ENCODE measurements at places on chromosomes 7 and 10.

DNA sequence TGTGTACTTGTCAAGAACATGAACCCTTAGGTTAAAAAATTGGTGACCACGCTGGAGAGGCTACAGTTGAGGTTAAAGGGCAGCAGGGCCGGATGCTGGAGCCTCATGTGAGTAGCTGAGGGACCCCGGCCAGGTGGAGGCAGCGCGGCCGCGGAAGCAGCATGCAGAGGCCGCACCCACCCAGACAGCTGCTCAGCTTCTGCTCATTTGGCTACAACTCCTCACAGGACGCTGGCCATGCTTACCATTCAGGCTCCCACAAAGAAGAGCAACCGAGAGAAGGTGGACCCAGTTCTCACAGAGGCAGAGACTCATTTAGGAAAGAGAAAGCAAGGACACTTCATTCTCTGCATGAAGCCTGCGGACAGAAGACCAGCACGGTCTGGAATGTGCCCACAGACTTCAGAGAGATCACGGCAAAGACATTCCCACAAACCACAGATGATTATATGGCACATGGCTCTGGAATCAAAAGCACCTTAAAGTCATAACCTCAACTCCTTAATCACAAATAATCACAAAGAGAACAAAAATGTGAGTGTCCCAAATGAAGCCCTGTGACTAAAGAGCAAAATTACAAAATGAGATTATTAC, 94.4 kb downstream of the VOPP1 start:
- no peak for DNase-seq

- DNase-seq, result no peak
Observed at GRCh38 chr7:141619745-141620144, 68.5 kb downstream of the AGK start.

- no peak for DNase-seq
Observed at GRCh38 chr10:114100848-114101741, 57.4 kb downstream of the ADRB1 start.

DNA sequence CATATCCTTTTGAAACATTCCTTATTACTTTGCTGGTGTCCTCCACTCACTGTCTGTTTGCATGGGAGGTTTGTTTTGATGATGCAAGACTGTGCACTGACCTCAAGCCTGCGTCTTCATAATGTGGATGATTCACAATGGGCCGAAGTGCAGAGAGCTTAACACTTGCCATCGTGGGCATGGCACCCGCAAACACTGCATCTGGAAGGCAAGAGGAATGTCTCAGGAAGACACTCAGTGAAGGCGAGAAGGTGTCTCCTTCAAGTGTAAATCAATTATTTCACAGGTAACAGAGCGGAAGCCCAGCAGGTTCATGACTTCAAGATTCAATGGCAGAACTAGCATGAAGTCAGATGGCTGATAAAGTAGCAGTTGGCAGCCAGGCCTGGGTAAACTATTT, 98.1 kb downstream of the DPY19L1 start:
- no peak for DNase-seq

DNA sequence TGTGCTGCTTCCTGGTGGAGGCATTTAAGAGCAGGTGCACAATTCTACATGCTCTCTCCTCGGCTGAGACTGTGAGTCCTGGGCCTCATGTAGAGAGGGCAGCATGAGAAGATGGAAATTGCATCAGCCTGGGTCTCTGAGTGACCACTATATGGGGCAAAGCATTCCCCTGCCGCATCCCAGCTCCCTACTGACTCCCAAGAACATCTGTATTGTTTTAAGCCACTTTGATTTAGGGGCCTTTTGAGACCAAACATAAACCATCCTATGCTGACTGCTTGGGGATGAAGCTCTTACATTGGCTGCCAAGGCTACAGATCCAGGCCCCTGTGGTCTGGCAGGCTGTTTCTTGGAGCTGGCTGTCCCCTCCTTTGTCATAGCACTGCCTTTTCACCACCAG, 101.3 kb upstream of the TBX20 start:
- DNase-seq, result no peak

- DNase-seq, result no peak
Observed at GRCh38 chr7:14762561-14762960, 140.0 kb downstream of the DGKB start.

DNA sequence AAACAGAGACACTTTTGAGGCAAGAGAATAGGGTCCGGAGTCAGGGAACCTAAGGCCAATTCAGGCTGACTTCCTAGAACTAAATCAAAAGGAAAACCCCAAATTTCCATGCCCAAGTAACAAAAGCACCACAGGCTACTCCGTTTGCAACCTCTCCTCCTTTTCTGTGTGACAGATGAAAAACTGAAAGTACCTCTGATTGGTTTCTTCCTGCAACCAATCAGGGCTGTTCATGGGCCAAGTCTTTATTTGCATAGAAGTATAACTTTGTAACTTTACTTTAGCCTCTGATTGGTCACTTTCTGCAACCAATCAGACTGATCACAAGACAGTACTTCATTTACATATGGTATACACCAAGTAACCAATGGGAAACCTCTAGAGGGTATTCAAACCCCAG, 239.9 kb upstream of the KCND2 start:
- no peak for DNase-seq

DNA sequence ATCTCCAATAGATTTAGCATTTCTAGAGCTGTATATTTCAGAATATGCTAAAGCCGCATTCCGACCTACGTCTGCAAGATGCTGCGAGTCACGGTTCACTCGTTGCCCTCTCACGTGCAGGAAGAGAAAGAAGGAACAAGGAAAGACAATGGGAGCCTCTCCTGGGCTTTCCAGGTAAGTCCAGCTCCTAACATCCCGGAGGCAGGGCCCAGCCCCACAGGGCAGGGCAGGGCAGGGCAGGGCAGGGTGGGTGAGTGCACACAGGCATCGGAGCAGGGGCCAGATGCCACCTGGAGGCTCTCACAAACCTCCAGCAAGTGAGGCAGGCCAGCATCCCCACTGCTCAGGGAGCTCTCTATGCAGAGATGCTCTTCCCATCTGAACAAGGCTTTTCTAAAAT, 50.8 kb downstream of the VOPP1 start:
- DNase-seq, result no peak

GRCh38 chr10:77297393-77297739, 340.2 kb downstream of the KCNMA1 start:
- DNase-seq, result no peak

DNA sequence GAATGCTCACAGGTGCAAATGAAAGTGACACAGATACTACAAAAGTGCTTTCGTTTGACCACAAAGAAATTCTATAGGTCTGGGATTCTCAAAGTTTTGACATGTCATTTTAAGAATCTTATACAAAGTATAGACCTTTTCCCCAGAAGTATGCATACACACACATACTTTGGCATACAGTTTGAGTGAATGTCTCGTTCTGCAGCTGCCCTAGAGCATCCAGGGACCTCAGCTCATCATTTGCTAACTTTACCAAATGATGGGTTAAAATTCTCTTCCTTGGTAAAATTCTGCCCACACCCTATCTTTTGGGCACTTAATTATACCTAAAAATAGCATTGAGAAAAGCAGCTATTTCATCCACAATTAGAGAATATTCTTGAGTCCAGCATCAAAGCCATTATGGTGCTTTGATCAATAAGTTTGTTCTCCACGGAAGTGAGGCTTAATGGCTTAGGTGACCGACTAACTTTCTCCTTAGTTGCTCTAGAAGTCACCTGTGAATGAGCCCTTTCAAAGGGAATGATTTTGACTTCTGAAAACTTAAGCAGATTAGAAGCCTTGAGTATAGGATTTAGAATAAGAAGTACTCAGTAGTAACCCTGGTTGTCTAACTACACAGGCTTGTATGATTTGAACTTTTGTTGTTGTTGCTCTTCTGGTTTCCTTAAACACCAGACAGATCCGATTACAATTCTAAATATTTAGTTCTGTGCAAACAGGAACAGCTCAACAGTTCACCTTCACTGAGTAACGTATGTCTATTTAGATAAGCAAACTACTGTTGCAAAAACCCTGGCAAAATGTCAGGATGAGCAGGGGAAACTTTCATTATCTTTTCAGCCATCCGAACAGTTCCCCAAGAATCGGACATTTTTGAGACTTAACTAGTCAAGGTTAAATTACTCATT, 70.6 kb downstream of the CNNM2 start:
- peak; percentile 38 for DNase-seq

- no peak for DNase-seq
Observed at GRCh38 chr10:29026065-29026797, 262.6 kb upstream of the LYZL1 start.

GRCh38 chr10:1116051-1116450, 59.9 kb downstream of the WDR37 start:
- no peak for DNase-seq

DNA sequence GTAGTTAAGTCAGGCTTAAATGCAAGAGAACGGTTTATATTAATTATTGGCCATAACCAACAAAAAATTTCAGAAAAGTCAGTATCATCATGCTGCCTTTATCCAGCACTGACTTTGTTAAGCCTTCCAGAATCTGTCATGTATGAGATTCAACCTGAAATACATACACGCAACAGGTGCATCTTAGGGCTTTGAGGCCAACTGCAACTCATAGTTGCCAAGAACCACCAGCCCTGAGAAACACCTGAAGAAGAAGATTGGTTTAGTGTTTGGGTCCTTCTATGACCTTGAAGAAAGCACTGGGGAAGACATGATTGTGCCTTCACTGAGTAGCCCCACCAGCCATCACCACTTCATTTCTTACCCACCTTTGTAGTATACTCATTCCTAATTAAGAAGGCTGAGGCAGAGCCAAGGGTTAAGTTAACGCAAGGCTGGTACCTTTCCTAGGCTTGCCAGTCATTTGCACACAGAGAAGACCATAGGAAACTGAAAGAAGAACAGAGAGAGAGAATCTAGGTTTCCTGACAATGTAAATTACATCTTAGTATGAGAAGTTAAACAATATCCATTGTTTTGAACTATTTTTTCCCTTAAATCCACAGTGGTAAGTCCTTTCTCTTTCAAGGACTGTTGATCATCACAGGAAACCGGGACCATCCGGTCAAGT, 200.1 kb upstream of the PRKCQ start:
- DNase-seq, result no peak

- no peak for DNase-seq
Observed at GRCh38 chr7:46129831-46130230, 208.8 kb upstream of the IGFBP3 start.

DNA sequence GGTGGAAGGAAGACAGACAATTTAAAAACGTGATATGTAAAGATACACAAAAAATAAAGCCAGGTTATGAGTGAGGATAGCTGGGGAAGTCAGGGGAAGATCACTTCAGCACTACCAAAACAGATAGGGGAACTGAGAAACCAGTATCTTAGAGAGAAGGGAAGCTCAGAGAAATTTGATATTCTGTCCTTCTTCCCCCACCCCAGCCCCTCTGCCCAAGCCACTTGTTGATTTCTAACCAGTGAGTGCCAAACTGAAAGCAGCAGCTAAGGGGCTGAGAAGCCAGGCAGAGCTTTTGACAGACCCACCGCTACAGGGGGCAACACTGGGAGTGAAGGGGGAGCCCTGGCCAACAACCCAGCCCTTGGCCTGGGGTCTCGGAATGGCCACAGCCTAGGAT, 9.1 kb upstream of the SLC29A3 start:
- no peak for DNase-seq

DNA sequence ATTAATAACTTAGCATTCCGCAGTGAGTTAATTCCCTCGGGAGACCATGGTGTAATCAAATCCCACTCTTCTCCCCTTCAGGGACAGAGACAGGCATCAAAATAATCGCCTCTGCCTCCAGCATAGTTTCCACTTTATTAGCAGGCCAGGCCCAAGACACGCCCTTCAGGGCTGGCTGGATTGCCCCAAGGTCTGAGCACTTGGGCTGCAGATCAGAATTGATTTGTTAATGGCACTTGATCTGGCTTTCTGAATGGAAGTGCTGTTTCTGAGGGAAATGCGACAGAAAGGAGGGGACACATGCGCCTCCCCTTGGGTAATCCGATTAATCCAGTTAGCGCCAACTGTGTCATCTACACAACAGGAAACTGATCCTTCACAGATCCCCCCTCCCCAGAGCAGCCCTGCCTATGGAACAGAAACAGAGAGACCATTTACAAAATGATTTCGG, 15.6 kb downstream of the CHAT start:
- no peak for DNase-seq

DNA sequence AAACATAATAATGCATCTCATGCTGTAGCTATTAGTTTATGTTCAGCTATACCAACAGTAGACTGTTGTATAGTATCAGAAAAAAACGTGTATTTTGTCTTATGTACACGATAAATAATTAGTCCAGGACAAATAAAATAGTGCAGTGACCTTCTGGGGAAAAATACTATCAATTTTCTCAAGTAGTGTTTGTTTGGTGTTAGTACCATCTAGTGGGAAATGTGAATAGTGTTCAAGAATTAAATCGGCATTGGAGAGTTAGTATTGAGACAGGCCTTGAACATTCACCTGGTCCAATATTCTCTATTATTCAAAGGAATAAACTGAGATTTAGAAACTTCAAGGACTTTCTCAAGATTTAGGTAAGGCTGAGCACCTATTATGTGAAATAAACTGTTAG, 21.7 kb upstream of the OR2A5 start:
- no peak for DNase-seq

GRCh38 chr10:7251696-7252465, 159.0 kb downstream of the SFMBT2 start:
- no peak for DNase-seq

GRCh38 chr7:134378562-134378961, 61.8 kb upstream of the SLC35B4 start:
- no peak for DNase-seq

DNA sequence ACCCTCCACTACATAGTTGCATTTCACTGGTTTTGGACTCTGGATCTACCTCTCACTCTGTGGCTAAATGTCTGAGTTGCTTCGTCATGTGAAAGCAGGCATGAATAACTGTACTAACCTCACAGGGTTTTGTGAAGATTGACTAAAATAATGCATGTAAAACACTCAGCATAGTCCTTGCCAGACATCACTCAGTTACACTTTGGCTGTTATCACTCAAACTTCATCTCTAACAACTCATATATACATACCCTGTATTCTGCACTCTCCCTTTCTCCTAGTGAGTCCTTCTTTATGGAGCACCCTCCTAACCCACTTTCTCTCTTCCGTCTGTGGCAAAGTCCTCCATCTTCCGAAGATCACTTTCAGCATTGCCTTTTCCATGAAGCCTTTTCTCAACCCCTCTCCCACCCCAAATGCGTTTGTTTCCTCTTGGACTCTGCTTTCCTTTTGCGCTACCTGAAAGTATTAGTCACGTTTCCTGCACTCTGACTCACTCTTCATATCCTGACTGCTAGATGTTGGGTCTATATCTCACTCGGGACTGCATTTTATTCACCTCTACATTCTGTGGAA, 72.6 kb downstream of the OSBPL3 start:
- no peak for DNase-seq

GRCh38 chr10:18303851-18304801, 163.9 kb downstream of the CACNB2 start:
- DNase-seq, result peak; percentile 50
